T-cell (primary cell): ENCODE measurements at places on chromosomes 2 and 18.

GRCh38 chr2:234479465-234479864, 17.4 kb downstream of the ARL4C start:
- no peak for DNase-seq

DNA sequence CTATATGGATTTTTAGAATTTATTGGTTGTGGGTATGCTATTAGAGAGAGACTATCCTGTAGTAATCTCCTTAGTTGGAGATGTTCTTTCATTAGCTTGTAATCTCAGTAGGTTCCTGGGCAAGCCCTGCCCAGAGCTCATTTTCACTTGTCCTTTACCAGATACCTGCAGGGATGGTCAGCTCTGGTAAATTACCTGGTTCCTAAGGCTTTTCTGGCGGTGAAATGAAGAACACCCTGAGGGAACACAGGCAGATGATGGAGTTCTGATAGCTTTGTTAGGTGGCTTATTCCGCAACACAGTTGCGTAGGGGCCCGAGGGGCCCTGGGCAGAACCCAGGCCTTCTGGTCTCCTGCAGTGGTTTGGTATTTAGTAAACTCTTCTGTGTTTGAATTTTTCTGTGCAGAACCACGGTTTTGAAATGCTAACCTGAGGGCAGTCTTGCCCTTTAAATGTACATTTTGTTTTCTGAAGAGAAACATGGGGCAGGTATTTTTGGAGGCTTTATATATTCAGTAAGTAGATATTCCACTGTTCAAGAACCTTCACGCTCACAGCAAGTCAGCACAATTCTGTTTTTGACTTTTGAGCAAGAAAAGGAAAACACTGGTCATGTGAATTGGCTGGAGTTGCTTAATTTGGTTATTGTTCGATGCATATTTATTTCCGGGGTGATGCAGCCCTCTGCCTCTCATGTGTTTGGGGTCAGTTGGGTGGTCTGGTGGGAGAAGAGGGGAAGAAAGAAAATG, 22.4 kb downstream of the ZNF532 start:
- no peak for DNase-seq

DNA sequence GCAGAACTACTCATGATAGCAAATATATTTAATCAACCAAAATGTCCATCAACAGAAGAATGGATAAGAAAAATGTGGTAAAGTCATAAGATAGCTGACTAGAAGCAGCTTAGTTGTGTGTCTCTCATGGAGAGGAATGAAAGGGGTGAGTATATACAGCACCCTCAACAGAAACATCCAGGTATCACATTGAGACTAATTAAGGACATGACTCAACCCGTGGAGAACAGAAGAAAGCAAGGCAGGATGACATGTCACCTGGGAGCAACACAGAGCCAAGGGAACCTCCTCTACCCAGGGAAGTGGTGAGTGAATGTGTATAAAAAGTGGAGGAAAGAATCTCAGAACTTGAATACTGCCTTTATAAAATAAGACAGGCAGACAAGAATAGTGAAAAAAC, 1695.0 kb upstream of the CELF4 start:
- no peak for DNase-seq

GRCh38 chr2:175766880-175767279, 235.2 kb downstream of the LNPK start:
- DNase-seq, result no peak

DNA sequence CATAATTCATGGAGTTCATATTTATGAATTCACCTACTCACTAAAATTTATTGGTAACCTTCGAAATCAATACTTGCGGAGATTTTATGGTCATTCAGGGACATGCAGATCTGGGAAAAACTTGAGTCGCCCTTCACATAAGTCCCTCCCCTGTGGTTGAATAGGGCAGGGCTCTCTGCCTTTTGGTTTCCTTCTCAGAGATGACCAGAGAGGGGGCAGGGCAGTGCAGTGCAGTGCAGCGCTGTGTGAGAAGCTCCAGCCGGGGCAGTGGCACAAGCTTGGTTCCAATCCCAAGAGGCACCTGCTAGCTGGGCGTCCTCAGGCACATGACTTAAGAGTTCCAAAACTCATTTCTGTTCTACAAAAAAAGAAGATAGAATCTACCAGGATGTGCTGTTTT, 274.4 kb upstream of the RAB6C start:
- no peak for DNase-seq

GRCh38 chr2:67806816-67807215, 256.0 kb downstream of the C1D start:
- DNase-seq, result no peak

- no peak for DNase-seq
Observed at GRCh38 chr18:54769526-54770464, 58.5 kb upstream of the RAB27B start.

- no peak for DNase-seq
Observed at GRCh38 chr2:96509847-96510230, 4.7 kb upstream of the NEURL3 start.

GRCh38 chr2:1283871-1284270, 129.4 kb upstream of the TPO start:
- DNase-seq, result no peak

- no peak for DNase-seq
Observed at GRCh38 chr2:213147538-213147937, 3.9 kb downstream of the IKZF2 start.

GRCh38 chr18:12470382-12471075, 62.8 kb downstream of the PRELID3A start:
- DNase-seq, result no peak

DNA sequence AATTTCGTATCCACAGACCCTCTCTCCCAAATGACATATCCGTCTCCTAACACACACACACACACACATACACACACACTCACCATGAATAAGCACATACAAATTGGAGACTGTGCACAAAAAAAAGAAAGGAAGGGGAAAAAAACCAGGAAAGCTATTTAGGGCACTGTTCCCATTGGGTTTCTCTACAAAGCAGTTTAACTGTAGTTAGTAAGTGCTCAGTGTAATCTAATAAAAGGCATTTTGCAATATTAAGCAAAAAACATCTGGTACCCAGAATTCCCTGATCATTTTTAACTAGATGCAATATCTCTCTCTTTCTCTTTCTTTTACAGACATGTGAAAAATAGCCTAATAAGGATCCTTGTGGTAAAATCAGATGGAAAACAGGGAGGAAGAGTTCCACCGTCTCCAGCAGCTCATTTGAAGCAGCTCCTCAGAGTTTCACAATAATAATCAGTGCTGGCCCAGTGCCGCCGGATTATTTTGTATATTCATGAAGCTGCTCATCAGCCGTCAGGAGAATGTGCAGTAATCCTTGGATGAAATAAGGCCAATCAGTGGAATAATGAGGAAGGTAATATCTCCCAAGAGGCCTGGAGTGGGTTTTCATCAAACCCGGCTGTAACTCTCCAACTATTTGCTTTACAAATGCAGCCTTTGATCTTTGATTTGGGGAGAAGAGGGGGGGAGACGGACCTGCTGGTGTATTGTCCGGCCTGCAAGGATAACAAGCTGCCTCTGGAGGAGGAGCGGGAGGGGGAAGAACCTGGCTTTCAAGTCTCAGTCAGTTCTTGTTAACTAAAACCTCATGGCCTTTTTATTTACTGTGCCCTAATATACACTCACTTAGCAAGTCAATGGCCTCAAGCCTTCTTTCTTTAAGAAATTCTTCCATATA, 227.6 kb upstream of the SMIM21 start:
- DNase-seq, result no peak

DNA sequence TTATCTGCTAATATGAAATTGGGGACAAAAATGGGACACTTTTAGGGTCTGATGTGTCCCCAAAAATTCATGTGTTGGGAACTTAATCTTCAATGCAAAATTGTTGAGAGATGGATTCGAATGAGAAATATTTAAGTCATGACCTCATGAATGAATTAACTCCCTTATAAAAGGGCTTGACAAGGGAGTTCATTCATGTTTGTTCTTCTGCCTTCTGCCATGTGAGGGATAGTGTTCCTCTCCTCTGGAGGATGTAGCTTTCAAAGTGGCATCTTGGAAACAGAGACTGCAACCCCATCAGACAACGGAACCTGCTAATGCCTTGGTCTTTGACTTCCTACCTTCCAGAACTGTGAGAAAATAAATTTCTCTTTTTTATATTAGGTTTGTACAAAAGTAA, 89.2 kb upstream of the LINC00305 start:
- DNase-seq, result no peak

GRCh38 chr2:67400560-67401485, 3.7 kb downstream of the ETAA1 start:
- DNase-seq, result no peak

GRCh38 chr2:42367835-42368234, 6.8 kb upstream of the COX7A2L start:
- no peak for DNase-seq

GRCh38 chr2:28226558-28226957, 166.1 kb upstream of the FOSL2 start:
- no peak for DNase-seq

DNA sequence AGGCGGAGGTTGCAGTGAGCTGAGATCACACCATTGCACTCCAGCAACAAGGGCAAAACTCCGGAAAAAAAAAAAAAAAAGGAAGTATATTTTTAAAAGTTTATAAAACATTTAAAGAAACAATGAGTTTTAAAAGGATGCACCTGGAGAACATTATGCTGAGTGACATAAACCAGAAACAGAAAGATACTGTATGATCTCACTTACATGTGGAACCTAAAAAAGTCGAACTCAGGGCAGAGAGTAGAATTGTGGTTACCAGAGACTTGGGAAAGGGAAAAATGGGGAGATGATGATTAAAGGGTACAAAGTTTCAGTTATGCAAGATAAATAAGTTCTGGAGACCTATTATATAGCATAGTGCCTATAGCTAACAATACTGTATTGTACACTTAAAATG, 52.8 kb upstream of the RTN4 start:
- DNase-seq, result no peak
